ENCODE measurements at places on chromosomes 6 and 20.

- DNase-seq = no peak
Measured at GRCh38 chr6:14729129-14729871, 516.6 kb upstream of the JARID2 start.

- DNase-seq = no peak
Measured at GRCh38 chr20:19631410-19631809, 126.6 kb upstream of the RIN2 start.

DNA sequence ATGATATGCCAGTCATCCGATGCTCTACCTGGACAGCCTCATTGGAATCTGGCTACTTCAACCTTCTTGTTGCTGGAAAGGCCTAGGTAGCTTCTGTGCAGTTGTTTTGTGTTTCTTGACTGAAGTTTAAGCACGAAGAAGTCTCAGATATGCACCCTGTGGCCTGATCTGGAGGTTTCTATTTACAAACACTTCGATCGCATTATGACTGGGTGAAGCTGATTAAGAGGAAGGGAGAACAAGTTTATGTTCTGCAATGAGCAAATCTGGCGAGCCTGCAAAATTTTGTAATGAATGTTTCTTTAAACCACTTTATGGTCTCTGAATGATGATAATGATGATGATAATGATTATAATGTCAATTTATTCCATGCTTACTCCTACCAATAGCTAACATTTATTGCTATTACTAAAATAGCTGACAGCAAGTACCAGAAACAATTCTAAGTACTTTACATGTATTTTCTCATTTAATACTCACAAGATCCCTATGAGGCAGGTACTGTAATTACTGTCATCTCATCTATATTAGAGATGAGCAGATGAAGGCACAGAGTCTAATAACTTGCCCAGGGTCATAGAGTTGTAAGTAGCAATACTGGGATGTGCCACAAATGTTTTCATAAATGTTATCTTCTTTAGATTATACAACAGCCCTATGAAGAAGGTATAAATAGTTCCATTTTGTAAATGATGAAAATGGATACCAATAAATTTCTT, 126.1 kb upstream of the UST start:
- no peak for DNase-seq

- no peak for DNase-seq
Measured at GRCh38 chr20:50038574-50038991, 55.8 kb downstream of the SNAI1 start.

GRCh38 chr6:32194825-32195651, 2.6 kb upstream of the GPSM3 start:
- peak; percentile 36 for DNase-seq

DNA sequence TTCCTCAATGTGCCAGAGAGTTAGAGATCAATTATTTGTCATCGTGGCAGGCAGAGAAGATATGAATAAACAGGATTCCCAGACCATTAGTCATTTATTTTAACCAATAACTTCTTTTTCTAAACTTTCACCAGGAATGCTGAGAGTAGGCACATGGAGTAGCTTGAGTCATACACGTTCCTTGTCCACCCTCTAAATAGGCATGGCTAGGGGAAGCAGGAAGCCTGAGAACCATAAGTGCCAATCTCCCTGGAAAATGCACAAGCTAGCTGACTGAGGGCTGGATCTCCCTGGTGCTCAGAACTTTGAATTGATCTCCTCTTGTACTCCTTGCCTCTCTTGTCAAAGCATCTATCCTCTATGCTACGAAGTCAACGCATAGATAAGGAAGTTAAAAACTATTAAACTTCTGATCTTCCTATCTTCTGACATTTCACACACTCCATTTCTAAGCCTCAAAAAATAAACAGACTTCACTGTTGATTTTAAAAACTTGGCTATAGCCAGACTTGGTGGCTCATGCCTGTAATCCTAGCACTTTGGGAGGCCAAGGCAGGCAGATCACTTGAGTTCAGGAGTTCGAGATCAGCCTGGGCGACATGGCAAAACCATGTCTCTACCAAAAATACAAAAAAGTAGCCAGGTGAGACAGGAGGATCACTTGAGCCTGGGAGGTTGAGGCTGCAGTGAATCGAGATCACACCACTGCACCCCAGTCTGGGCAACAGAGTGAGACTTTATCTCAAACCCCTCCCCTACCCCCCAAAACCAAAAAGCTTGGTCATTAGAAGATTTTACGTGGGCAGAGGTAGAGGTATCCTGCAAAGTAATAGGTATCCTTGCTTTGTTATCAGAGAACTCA, 11.8 kb downstream of the ADTRP start:
- no peak for DNase-seq

- DNase-seq = no peak
Measured at GRCh38 chr6:122673343-122673961, 63.2 kb downstream of the PKIB start.

DNA sequence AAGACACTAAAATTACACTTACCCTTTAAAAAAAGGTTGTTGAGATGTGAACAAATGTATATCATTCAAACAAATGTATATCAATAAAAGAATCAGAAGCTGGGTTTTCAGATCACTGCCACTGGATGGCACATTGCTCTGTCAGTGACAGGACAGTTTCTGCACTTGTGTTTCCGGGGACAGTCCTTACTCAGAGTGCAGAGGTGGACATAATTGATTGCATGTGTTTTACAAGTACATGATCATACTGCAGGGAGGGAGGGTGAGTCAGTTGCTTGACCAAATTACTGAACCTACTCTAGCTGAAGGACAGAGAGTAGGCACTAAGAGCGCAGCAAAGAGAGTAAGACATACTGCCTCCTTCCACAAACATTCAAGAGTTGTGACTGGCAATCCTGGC, 302.3 kb downstream of the TENT5A start:
- no peak for DNase-seq

DNA sequence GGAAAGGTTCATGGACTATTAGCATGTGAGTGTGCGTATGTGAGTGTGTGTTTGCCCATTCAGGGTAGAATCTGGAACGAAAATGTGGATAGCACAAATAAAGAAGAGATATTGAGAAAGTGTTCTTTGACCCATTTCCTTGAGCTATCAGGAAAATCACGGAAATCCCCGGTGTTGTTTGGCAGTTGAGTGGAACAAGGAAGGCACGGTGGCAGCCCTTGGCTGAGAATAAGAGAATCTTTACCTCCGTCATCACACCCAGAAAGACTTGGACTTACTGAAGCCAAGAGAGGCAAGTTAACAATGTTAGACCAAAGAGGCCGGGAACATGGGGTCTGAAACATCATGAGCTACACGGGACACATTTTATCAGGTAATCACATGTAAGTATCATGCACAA, 588.9 kb upstream of the BTBD3 start:
- no peak for DNase-seq

- DNase-seq = no peak
Measured at GRCh38 chr6:53924277-53924676, 129.5 kb downstream of the LRRC1 start.

DNA sequence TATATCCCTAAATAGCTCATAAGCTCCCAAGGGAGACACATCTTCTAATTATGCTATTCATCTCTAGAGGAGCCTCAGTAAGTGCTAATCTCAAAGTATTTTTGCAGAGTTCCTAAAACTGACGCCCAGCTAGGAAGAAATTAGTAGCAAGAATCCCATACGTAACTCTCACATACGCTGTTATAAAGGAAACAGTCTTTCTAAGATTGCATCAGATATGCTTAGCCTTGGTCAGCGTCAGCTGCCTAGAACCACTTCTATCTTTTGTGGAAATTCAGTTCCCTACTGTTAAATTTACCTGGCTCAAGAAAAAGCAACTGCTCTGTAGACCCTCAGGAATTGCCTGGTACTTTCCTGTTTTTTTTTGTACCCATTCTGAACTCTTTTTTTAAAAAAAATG, 13.6 kb downstream of the RIPOR2 start:
- no peak for DNase-seq

DNA sequence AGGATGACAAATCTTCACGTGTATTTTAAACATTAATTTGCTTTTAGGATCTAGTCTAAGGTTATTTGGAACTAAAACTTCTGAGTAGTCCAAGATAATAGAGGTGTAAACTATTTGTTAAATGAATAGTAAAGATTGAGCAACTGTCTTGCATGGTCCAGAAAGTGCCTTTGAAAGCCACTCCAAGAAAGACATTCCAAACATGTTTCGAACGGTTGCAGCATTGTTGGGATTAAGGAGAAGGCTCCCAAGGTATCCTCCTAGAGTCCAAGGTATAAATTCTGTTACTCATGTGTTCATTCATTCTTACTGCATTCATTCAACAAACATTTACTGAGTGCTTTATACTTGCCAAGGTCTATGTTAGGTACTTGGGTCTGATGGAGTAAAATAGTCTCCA, 28.8 kb upstream of the MYLK2 start:
- DNase-seq = no peak

DNA sequence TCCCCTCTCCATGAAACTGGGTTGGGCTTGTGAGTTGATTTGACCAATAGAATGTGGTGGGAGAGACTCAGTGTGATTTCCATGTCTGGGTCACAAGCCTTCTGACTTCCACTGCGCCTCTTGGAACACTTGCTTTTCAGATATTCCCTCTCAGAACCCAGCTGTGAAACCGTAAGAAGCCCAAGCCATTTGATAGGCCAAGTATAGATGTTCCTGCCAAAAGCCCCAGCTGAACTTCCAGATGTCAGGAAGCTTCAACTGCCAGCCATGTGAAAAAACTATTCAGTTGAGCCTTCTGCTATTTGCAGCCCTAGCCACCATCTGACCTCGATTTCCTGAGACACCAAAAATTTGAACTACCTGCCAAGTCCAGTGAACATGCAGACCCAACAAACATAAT, 387.8 kb upstream of the GJE1 start:
- no peak for DNase-seq
